ENCODE measurements at places on chromosomes 5 and 9.

DNA sequence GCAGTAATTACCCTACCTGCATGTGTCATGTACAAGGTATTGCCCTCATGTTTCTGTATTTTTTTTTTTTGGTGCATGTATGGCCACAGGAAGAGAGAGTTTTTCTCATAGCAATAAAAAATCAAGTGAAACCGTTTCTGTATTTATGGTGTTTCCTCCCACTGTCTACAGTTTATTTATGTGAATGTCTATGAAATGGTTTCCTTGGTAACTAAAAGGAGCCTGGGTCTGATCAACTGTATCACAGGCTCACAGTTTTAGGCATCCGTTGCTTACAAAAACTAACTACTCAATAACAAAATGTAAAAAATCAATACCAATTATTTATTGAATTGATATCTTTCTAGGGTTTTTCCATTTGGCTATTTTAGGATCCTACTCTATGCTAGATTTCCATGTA lies 464.4 kb downstream of the TAF11L14 start:
- DNase-seq: no peak

DNA sequence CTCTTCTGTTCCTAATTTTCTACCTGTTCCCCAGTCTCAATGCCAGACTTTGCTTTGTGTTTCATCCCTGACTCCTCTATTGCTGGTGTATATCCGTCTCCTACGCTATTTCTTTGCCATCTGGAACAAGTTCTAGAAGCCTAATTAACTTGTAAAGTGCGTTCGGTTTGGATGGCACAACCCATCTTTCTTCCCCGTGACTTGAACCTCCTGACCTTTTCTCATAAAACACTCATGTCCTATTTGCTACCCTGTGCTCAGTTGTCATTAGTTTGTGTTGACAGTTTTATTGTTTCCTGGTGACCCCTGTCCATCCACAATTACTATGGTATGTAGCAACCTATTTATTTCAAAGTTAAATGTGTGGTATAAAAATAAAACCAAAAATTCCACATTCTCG lies 323.5 kb downstream of the TLE4 start:
- no peak for DNase-seq

- no peak for DNase-seq
Observed at GRCh38 chr9:26399556-26399955, 493.0 kb downstream of the CAAP1 start.

GRCh38 chr5:103669615-103670014 lies 107.0 kb upstream of the NUDT12 start:
- DNase-seq: no peak

DNA sequence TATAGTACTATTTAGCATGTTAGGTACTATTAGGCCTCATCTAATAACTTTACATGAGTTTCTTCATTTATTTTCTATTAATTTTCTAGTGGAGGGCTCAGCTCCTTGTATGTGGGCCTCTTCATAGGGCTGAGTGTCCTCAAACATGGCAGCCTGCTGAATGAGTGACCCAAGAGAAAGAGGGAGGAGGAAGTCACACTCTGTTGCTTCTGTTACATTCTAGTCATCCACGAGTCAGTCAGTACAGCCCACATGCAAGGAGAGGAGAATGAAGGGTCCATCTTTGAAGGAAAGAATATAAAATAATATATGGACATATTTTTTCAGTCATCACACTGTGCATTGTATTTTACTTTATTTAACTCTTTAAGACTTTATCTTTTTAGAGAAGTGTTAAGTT lies 66.6 kb upstream of the NR3C1 start:
- DNase-seq: no peak

DNA sequence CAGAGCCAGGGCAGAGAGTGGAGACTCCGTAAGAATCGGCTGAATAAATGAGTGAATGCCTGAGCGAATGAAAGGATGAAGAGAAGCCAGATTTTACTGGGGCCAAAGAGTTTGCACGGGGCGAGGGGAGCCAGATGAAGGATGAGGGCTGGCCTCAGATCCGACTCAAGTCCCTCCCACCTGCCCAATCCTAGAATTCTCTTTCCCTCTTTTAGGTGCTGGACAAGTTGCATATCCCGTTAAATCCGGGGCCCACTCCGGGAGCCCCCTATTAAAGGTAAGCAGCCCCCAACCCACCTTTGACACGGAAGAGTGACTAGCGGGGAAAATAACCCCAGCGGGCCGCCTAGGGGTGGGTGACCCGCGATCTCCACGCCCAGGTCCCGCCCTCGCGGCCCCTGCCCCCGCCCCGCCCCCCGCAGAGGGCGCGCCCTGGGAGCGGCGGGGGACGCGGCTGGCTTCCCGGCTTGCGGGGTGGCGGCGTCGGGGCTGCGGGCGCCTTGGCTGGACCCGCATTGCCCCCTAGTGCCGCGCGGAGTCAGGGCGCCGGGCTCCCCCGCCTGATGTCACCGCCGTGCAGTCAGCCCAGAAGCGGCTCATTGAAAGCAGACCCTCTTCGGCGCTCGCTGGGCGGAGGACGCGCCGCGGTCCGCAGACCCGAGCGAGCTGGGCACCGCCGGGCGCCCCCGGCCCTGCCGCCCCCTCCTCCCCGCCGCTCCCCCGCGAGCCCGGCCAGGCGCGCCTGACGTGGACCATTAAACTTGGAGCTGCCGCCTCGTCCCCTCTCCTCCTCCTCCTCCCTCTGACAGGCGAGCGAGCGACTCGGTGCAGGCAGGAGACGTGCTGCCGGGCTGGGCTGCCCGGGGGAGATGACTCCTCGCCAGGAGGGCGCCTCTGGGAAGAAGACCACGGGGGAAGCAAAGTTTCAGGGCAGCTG lies at the start of gene ADRA1B:
Gene ADRA1B (plus strand): TSS at position 579 of the 937 bp plus-strand sequence. CDS start 424 bp downstream, outside the sequence.
- DNase-seq: peak; percentile 73

- no peak for DNase-seq
Observed at GRCh38 chr5:76715486-76715735, 515 bp upstream of the F2R start.

- DNase-seq: no peak
Observed at GRCh38 chr9:8223861-8224260, 424.3 kb upstream of the DMAC1 start.

DNA sequence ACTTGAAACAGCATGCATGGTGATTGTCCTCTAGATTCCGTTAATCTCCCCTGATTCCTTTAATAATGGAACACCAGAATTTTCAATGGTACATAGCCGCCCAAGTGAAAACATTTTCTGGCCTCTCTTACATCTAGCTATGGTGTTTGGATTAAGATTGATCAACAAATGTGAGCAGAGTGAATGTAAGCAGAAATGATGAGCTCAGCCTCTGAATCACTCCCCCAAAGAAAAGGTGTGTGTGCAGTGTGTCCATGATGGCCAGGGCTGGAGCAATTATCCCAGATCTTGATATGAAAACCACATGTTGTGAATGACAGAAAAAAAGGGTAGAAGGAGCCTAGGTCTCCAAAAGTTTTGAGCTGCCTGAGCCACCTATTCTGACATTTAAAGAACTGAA lies 55.3 kb downstream of the OR2K2 start:
- no peak for DNase-seq

DNA sequence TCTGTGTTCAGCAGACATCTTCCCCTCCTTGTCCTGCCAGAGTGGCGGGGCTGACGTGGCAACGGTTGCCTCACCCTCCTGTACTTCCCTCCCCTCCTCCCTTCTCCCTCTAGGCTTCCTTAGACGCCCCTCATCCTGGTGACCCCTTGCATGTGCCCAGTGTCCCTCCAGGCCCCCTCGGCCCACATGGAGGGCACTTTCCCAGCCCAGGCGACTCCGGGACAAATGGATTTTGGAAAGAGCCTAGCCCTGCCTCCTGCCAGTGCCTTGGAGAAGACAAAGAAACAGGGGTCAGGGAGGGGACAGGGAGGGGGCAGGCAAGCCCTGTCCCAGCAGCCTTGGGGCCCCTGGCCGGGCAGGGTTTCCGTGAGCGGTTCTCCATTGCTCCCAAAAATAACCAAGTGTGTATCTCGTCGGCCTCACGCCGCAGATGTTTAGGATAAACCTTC lies 38.3 kb upstream of the NEURL1B start:
- no peak for DNase-seq

GRCh38 chr9:112789473-112789872 lies 38.9 kb downstream of the SNX30 start:
- DNase-seq: no peak

- DNase-seq: no peak
Observed at GRCh38 chr5:66906021-66906420, 290.6 kb downstream of the CD180 start.

- DNase-seq: no peak
Observed at GRCh38 chr9:86193088-86193487, 66.4 kb downstream of the C9orf153 start.

GRCh38 chr9:4718911-4719310 lies 22.1 kb downstream of the AK3 start:
- DNase-seq: no peak

DNA sequence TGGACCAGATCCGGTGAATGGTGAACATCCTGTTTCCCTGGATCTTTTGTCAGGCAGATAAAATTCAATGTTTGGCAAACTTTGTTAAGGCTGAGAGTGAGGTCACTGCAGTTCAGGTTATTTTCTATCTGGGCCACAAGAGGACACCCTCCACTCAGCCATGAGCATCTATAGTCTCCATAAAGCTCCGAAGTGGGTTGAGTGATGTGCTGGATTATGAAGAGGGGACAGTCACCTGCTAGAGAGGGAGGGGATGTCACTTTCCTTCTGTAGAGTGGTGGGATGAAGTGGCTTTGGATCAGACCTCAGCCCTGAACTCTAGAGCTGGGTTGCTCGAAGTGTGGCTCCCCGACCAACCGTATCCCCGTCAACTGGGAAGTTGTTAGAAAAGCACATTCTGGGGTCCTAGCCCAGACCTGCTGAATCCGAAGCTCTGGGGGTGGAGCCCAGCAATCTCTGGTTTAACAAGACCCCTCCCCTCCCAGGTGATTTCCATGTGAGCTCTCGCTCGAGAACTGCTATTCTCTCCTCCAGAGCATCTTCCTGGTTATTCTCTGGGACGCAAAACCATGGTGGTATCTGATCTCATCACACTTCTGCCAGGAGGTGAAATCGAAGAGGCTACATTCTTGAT lies 31.8 kb upstream of the FGF1 start:
- DNase-seq: peak; percentile 54

GRCh38 chr5:125023673-125024072 lies 277.2 kb upstream of the ZNF608 start:
- no peak for DNase-seq

- no peak for DNase-seq
Observed at GRCh38 chr9:31912636-31913035, 471.8 kb upstream of the ACO1 start.

DNA sequence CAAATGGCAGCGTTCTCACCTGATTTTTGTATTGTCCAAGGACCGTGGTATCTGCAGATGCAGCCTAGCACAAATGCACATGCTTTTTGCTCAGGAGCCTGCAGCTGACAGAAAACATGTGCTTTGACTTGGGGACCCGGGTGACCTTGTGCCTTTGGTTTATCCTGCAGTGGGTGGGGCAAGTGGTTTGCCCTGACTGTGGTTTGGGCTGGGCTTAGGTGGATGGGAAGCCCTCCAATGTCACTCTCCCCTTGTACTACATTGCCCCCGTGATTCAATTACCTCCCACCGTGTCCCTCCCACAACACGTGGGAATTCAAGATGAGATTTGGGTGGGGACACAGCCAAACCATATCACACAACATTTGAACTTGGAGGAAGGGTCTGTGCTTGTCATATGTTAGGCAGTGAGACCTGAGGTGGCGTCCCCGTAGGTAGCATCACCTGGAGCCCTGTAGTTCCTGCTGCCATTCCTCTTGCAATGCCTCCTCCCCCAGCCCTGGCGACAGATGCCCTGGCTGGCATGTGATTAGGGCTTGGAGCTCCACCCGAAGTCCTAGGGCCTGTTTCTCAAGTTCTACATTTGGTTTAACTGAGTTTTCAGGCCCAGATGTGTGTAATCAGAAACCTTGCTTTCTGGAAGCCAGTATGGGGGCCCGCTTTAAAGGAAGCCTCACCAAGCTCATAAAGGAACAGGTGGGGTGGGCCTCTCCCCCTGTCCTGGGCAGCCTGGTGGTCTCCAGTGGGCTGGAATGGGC lies 2.1 kb downstream of the ANKRD33B start:
- DNase-seq: no peak

DNA sequence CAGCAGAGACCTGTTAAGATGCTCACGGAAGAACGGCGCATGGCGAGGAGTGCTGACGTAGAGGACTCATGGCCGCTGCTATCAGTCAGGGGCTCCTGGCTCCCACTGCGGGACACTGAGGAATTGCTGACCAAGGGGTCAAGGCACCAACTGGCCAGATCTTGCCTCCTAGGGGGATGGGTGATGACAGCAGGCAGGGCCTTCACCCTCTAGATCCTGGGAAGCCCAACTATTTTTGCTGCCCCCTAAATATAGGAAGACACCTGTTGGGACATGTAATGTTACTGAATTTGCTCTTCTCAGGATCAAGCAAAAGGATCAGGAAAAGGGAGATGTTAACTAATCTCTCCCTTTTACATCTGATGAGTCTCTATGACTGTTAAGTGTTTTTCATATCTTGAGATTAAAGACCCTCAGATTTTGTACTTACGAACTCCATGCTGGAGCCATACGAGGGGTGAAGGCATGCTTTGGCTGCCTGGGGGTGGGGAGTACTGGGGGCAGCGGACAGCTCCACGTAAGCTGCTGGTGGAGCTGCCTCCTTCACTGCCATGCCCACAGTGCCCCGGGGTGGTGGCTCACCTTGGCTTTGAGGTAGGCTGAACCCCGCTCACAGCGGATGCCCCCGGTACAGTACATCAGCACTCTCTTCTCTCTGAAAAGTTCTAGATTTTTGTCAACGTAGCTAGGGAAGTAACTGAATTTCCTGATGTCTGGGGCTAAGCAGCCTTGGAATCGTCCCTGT lies 28.1 kb downstream of the TSTD2 start:
- DNase-seq: peak; percentile 70

- peak; percentile 88 for DNase-seq
Observed at GRCh38 chr5:123700624-123701287, 188.8 kb downstream of the CSNK1G3 start.

DNA sequence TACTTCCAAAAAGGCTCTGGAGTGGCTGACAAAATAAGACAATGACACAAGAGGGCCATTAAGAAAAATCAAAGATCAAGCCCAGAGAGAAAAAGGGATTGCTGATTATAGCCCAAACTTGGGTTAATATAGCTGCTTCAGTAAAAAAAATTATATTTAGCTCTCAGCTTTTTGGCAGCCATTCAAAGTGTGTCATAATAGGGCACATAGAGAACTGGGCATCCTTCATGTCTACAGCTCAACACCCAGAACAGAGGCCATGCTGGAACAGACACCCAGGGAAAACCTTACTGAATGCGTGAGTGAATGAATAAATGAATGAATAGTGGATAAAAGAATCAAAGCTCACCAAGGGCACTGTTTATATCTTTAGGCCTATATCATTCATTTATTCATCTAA lies 110.1 kb downstream of the SLIT3 start:
- no peak for DNase-seq

DNA sequence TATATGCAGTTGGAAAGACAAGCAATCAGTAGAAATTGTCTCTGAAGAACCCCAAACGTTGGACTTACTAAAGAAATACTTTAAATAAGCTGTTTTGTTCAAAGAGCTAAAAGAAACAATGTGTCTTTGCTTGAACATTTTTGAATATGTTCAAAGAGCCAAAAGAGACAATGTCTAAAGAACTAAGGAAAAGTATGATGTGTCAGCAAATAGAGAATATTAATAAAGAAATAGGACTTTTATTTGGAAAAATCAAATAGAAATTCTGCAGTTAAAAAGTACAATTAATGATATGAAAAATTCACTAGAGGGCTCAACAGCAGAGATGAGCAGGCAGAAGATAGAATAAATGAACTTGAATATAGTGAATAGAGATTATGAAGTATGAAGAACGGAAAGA lies 19.2 kb downstream of the TAS2R1 start:
- no peak for DNase-seq

Measured in myocyte (in vitro differentiated cells).